ENCODE measurements at places on chromosomes 5 and 9. TPM values are rescaled to one million over a fixed set of nuclear protein-coding genes. Genes with fewer than 3 reads are reported as not detected.
A peak's percentile ranks its signal among the peaks of the same experiment; 100 is the strongest.

MEIKIN gene
- not detected for total RNA-seq

- H3K27ac ChIP-seq = no peak overlapping the region
- H3K4me1 ChIP-seq = no peaks in the 10 kb centered on the region
- H3K36me3 ChIP-seq = no peaks in the 10 kb centered on the region
These were observed 34.8 kb downstream of the ITGA2 start for GRCh38 chr5:53023969-53024368.

DNA sequence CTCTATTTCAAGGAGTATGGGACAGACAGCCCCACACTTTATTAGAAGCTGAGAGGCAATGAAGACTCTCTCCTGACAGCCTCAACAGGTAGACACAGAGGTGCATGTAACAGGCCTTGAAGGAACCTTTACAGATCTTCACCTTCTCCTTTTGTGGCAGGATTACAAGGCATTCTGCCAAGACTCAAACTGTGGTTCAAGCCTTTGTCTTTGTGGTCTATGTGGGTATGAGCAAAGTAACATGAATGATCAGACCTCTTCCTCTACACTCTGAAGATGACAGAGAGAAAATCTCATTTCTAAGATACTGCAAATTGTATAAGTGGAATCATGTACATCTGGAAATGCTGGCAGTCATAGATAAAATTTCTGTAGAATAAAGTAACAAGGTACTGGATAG, 346.9 kb downstream of the CDH9 start:
- no peak for DNase-seq
- H3K36me3 ChIP-seq = no peaks in the 10 kb centered on the region
- H3K27ac ChIP-seq = no peak overlapping the region
- H3K27me3 ChIP-seq = no peaks in the 10 kb centered on the region

DNA sequence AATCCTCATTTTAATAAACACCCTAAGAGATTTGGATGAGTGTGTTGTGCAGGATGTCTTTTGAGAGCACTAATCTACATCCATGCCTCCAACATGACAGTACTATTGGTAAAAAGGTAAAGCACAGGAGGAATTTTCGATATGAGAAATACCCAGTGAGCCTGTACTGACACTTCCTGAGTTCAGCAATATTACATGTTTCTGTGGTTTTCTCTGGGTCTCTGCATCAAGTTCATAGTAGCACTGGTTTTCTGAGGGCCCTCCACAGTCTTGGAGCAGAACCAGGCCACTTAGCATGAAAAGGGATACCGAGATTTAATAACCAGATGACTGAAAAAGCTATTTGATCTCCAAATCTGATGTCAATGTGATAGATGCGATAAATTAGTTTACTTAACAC, 524.1 kb downstream of the TMEM38B start:
- H3K27ac ChIP-seq = no peak overlapping the region
- H3K4me3 ChIP-seq = no peak overlapping the region
- H3K36me3 ChIP-seq = no peaks in the 10 kb centered on the region
- DNase-seq = no peak
- H3K27me3 ChIP-seq = no peaks in the 10 kb centered on the region

- peaks cover 40% of the 10 kb centered on the region for H3K4me1 ChIP-seq
- no peak overlapping the region for H3K27ac ChIP-seq
- peaks cover 4% of the 10 kb centered on the region for H3K36me3 ChIP-seq
- no peak overlapping the region for H3K4me3 ChIP-seq
These were observed 15.8 kb downstream of the ERGIC1 start for GRCh38 chr5:172849606-172850453.

DNA sequence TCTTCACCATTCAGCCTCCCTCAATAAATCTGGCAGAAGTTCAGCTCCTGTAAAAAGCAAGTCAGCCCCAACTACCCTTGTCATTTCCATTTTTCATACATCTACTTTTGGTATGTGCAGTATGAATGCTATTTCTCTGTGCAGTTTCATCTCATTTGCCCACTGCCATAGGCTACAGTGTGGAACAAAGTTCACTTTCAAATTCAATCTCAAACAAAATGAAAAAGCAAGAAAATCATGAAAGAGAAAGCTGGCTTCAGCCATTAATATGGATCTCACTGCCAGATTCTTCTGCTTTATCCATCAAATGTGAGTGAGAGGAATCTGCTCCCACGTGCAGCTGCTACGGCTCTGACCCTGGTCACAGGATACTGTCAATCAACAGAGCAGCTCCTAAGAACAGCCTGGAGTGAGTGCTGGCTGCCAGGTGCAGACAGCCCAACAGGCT, 494.2 kb downstream of the ZNF608 start:
- H3K36me3 ChIP-seq = no peaks in the 10 kb centered on the region
- H3K27ac ChIP-seq = no peak overlapping the region
- H3K4me1 ChIP-seq = no peaks in the 10 kb centered on the region
- no peaks in the 10 kb centered on the region for H3K27me3 ChIP-seq
- no peak for DNase-seq
- no peak overlapping the region for H3K4me3 ChIP-seq

GRCh38 chr5:10034001-10034400, 215.7 kb downstream of the ATPSCKMT start:
- no peaks in the 10 kb centered on the region for H3K36me3 ChIP-seq
- H3K4me1 ChIP-seq = no peaks in the 10 kb centered on the region
- DNase-seq = no peak
- no peak overlapping the region for H3K4me3 ChIP-seq

GRCh38 chr9:35618854-35619799, 914 bp upstream of the CD72 start:
- H3K36me3 ChIP-seq = no peaks in the 10 kb centered on the region
- DNase-seq = peak; percentile 71
- peaks cover 34% of the 10 kb centered on the region for H3K4me1 ChIP-seq
- H3K27ac ChIP-seq = peak overlapping the region; percentile 54
- H3K4me3 ChIP-seq = no peak overlapping the region

All from CD8-positive, alpha-beta memory T cell (primary cell).